Umbilical cord (tissue), 2 donors: ENCODE measurements at places on chromosomes 13 and 19.

DNA sequence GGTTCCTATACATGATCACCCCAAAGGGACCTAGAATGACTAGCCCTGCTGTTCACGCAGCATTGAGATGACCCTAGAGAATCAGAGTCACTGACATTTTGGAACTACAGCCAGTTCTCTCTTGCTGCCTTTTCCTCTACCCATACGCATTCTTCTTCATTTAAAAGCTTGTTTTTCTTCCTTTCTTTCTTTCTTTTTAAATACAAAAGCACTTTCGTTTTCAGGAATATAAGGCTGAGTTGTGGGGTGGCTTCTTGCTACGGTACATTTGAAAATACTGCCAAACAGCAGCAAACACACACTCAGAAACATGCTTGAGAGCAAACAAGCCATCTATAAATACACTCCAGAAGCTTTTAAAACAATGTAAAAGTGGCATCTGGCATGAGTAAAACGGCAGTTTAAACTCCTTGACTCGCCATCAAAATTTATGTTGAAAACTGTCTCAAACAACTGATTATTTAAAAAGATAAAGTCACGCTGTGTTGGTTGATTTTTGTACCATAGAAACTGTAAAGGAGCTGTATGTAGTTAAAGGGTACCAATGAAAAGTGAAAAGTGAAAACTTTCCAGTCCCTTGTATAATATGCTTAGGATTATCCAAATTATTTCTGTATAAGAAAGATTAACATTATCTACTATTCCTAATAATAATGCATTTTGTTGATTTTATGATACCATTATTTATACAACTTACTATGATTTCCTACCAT lies 95.6 kb downstream of the PCDH9 start:
- peak; percentile 46 for DNase-seq

DNA sequence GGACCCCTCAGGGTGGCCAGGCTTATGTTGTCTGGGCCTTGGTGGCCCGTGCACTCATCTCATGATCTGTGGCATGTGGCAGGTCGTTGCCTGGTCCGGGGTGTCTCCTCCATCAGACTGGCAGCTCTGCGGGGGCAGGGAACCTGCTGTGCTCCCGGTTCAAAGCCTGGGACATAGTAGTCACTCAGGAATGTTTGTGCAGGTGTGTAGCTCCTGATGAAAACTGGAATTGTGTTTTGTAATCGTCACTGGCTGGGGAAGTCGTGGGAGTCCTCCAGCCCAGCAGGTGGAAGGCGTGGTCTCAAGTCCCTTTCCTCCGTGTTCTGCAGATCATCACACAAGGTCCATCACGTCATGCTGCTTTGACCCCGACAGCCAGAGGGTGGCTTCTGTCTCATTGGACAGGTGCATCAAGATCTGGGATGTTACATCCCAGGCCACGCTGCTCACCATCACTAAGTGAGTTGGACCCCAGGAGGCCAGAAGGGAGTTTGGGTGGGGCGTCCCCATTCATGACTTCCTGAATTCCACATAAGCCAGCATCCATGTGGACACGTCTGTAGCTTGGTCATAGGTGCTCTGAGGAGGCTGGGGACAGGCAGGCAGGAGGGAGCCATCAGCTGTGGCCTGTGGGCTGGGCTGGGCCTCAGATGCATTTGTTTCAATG lies 19.1 kb downstream of the WDR88 start:
- DNase-seq, result no peak

DNA sequence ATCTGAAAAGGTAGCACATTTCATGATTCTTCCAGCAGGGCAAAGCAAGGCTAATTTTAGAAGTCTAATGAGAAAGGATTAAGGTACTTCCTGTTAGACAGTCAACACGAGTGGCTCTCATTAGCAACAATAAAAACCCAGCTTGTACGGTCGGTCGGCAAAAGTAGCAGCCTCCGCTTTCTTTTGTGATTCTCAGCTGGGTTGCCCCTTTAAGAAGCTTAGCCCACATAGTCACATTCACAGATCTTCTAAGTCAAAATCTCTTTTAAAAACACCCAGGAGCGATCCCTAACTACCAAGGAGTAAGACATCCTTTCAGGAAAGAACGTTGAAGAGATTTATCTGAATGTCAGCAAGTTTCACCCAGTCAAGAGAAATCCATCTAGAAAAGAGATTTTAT lies 684.8 kb downstream of the DIAPH3 start:
- no peak for DNase-seq

DNA sequence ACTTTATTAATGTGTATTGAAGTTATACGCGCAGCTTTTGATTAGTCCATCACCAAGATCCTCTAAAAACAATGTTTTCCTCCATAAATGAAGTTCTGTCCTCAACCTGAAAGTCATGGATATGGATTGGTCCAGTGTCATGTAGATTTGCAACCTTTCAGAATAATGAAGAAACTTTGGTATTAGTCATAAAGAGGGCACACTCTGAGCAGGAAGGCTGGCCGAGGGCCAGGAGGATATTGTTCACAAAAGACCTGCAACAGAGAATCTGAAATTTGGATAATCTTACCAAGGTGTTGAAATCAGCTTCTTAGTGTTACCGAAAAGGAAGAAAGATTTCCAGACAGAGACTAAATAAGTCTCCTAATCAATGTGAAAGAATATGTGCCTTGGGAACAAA lies 20.7 kb downstream of the CLDN10 start:
- DNase-seq, result no peak

GRCh38 chr19:32852216-32852615 lies 17.4 kb downstream of the SLC7A9 start:
- DNase-seq, result no peak

DNA sequence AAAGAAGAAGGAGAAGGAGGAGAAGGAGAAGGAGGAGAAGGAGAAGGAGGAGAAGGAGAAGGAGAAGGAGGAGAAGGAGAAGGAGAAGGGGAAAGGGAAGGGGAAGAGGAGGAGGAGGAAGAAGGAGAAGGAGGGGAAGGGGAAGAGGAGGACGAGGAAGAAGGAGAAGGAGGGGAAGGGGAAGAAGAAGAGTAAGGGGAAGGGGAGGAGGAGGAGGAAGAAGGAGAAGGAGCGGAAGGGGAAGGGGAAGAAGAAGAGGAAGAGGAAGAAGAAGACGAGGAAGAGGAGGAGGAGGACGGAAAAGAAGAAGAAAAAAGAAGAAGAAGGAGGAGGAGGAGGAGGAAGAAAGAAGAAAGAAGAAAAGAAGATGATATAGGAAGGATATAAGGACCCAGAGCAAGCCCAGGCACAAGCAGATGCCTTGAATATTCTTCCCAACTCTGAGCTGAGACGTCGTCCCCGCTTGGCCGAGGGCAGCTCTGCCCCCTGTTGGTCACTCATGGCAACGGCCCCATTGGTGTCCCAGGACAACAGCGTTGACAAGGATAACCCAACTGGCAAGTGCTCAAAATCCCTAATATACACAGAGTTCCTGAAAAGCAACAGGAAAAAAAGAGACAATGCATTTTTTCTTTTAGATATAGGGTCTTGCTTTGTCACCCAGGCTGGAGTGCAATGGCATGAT lies 30.6 kb upstream of the IGSF23 start:
- no peak for DNase-seq

GRCh38 chr13:113667771-113668490 lies 912 bp downstream of the GRK1 start:
- DNase-seq, result no peak

DNA sequence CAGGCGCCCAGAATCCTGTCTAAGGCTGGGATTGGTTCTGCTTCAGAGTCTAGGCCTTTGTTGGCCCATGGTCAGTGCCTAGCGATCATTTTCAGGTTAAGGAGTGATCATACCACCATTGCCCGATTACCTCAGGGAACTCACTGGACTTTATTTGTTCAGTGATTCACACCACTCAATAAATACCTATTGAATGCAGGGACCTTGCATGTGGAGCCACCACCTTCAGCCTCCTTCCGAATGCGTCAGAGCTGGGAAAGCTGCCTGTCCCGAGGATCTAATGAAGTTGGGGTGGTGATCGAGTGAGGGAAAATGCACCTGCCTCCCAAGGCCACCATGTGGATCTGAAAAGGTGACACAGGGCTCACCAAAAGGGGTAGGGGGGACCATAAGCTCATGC lies 40.0 kb upstream of the POU2F2 start:
- no peak for DNase-seq

DNA sequence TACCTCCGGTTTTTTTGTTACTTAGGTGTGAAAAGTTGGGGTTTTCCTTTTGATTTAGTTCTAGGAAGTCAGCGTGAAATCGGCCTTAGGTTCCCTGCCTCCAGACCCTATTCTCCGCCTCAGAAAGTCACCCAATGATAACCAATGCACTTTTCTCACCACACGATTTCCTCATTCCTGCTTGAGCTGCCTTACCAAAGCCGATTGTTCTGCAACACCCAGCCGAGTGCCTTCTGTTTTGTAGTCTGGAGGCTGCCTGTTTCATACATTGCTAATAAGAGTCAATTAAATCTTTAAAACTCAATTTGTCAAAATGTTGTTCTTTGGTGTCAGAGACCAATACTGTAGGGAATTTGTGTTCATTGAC lies 39.7 kb downstream of the GJA3 start:
- DNase-seq, result no peak

GRCh38 chr19:18204394-18205199 lies 755 bp upstream of the RAB3A start:
- DNase-seq, result peak; percentile 92

GRCh38 chr19:4582980-4583842 lies 23.7 kb upstream of the SEMA6B start:
- DNase-seq, result no peak

- peak; percentile 79 for DNase-seq
Measured at GRCh38 chr19:49677901-49678674, 1.0 kb downstream of the PRMT1 start.

DNA sequence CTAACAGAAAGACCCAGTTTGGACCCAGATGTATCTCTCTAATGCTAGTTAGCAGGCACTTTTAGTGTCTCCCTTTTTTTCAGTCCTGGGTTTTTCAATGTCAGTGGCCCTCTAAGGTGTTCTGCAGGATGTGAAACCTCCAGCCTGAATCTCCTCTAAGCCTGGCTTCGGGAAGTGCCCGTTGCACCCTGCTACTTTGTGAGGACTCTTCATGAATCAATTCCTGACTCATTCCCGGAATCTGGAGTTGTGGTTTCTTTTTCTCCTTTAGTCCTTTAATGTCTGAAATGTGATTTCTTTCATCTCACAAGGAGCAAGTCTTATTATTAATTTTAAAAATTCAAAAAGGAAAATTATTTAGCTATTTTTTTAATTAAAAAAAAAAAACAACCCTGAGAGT lies 116.0 kb downstream of the ZNF536 start:
- no peak for DNase-seq

DNA sequence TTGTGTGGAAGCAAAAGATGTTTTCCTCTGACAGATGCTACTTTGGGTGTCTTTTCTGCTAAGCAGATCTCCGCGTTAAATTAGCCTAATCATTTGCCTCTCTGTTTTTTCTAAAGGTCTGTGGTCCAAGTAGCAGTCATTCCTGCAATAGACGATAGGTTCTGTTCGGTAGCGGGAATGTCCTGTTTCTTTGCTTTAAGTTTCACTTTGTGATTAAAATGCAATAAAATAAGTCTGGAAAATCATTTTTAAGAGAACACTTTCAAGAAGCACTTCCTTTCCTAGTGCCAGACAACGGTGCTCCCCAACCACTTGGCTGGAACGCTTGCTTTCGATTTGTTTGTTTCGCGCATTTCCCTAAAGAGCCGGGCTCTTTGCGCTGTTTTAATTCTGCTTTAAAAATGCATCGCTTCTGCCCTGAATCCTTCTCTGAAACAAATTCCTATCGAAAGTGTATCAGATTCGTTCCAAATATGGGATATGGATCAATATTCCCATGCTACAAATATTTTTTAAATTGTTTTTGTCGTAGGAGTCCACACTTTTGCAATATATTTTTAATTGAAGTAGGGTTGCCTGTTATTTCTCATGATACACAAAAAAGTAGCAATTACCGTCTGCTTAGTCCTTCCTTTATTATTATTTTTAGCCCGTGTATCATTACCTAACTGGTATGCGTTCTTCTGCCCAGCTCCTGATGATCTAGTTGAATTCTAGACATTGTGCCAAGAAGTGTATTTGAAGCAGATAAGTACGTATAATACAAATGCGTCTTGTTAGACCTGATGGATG lies 14.2 kb downstream of the ZIC2 start:
- DNase-seq, result no peak
